KG1 (cell line): ENCODE measurements at places on chromosomes 7 and 10.
A peak's percentile ranks its signal among the peaks of the same experiment; 100 is the strongest.

DNA sequence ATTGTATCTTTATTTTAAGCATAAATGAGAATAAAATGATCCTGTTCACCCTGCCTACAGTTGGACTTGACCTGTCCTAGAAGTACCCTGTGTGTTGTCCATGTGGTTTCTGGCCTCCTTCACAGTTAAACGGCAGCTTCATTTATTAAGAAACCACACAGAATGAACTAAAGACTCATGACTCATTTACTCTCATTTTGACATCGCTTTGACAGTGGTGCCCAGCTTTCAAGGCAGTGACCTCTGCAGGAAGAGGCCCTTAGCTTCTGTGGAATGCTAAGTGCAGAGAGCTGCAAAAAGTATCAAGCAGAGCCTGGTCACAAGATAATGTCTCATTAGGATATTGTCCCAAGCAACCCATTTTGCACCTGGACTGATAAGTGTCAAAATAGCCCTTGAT is 93.4 kb downstream of the AVL9 start:
- no peak for DNase-seq

- DNase-seq = peak; percentile 78
Measured at GRCh38 chr10:74825371-74826141, 844 bp upstream of the KAT6B start.

DNA sequence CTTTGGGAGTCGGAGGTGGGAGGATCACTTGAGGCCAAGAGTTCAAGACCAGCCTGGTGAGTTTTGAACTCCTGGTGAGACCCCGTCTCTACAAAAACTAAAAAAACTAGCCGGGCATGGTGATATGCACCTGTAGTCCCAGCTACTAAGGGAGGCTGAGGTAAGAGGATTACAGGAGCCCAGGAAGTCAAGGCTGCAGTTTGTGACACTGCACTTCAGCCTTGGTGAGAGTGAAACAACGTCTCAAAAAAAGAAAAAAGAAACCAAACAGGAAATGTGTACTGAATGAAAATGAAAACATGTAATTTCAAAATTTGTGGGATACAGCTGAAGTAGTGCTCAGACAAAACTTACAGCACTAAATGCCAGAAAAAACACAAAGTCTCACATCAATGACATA is 7.6 kb downstream of the ARHGAP12 start:
- DNase-seq = no peak

GRCh38 chr7:23333671-23334246 is 34.6 kb downstream of the MALSU1 start:
- no peak for DNase-seq

DNA sequence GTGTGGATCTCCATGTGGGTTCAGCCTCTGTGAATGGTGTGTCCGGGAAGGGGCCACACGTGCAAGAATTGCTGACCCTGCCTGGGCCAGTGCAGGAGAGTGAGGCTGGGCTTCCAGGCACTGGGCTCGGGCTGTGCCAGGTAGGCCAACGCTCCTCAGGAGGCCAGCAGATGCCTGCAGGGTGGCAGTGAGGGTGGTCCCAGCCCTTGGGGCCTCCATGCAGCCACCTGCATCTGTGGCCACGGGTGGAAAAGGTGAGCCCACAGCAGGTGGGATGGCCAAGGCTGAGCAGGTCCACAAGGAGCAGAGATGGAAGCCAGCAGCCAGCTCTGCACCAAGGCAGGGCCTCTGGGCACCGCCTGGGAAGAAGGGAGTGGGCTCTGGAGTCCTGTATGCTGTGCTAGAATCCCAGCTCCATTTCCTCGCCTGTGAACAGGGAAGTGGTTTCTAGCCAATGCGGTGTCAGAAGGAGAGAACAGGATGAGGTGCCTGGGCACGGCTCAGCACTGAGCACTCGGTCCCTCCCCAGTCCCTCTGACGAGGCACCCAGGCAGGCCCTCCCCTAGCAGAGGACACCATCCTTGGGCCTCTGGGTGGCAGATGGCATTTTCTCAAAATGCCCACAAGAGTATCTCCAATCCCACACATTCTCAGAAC is 31.1 kb upstream of the RET start:
- no peak for DNase-seq
